ENCODE measurements at places on chromosomes 1 and 21.

GRCh38 chr1:203201516-203202205 is 15.2 kb upstream of the CHI3L1 start:
- DNase-seq: no peak

- DNase-seq: no peak
These were observed 62.9 kb downstream of the B3GALT5 start for GRCh38 chr21:39675590-39675989.

GRCh38 chr1:91640877-91641526 is 140.4 kb downstream of the CDC7 start:
- no peak for DNase-seq

- no peak for DNase-seq
These were observed 272.7 kb downstream of the FAM72C start for GRCh38 chr1:143699115-143699514.
